Glomerular endothelial cell (primary cell): ENCODE measurements at places on chromosomes 3 and 15. TPM values are rescaled to one million over a fixed set of nuclear protein-coding genes. Genes with fewer than 3 reads are reported as not detected.

PIF1 gene
- total RNA-seq, result 4.6 and 7.5 TPM in 2 replicates

DNA sequence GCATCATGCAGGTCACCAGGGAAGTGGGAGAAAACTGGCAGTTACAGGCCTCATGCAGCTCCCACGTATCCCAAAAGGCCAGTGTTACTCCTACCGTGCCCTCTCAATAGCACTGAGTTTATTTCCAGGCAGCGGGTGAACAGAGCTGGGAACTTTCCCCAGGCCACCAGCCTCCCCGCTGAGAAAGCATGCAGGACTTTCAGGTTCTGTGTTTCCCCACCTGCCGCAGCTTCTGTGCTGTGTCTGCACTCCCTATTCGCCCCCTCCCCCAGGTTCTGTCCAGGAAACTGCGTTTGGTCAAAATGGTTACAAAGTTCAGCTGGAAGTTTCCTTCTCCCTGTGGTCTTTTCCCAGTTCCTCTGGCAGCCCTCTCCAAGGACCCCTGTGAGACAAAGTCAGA lies 21.4 kb downstream of the NEK11 start:
- no peak for DNase-seq

DNA sequence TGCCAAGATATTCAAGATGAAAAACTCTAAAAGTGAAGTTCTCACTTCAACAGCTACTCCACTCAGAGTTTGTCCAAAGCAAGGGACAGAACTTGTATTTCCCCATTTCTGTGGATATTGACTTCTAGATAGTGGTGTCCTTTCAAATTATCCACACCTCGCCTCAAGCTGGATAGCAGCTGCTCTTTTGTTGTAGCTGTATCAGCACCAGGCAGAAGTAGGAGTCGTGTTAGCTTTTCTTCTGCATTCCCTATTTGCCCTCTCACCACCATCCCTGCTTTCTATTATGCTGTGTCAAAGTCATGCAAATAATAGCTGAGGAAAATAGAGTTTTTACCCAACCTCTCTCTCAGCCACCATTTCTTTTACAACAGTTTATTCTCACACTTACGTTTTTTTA lies 303.8 kb downstream of the EPHA3 start:
- no peak for DNase-seq

- no peak for DNase-seq
Measured at GRCh38 chr3:27228805-27229204, 140.4 kb downstream of the NEK10 start.

DNA sequence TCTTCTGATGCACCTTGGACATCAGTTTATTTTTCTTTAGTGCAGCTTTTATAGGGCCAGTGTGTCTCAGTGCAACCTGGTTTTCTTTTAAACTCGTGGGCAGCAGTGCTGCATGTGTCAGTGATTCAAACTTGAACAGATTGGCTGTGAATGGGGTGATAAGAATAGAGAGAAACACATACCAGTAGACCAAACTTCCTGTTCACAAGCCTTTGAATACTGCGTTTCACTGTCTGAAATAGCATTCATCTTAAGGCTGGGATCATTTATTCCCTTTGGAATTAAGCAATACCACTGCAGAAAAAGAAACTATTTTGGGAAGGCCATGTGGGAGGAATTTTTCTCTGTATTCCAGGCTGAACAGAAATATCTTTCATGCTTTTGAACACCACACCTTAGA lies 51.7 kb downstream of the PHLDB2 start:
- no peak for DNase-seq

DNA sequence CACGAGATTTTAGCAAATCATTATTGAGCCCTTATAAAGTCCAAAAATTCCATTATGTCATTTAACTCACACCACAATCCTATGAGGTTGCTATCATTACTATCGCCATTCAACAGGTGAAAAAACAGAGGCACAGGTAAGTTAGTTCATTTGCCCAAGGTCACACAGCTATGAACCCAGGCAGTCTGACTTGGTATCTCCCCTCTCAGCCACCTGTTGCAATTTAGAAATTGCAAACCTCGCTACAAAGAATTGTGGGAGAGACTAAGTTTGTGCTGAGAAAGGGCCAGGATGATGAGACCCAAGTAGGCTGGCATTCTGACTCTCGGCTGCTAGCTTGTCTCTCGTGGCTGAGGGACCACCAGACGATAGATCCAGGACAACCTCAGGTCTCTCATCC lies 57.7 kb downstream of the LMCD1 start:
- no peak for DNase-seq
